ENCODE measurements at places on chromosomes 6 and 20.

GRCh38 chr6:151330130-151330696 is 61.1 kb downstream of the ZBTB2 start:
- DNase-seq, result no peak

GRCh38 chr6:109104512-109104911 is 9.2 kb downstream of the CEP57L1 start:
- no peak for DNase-seq

DNA sequence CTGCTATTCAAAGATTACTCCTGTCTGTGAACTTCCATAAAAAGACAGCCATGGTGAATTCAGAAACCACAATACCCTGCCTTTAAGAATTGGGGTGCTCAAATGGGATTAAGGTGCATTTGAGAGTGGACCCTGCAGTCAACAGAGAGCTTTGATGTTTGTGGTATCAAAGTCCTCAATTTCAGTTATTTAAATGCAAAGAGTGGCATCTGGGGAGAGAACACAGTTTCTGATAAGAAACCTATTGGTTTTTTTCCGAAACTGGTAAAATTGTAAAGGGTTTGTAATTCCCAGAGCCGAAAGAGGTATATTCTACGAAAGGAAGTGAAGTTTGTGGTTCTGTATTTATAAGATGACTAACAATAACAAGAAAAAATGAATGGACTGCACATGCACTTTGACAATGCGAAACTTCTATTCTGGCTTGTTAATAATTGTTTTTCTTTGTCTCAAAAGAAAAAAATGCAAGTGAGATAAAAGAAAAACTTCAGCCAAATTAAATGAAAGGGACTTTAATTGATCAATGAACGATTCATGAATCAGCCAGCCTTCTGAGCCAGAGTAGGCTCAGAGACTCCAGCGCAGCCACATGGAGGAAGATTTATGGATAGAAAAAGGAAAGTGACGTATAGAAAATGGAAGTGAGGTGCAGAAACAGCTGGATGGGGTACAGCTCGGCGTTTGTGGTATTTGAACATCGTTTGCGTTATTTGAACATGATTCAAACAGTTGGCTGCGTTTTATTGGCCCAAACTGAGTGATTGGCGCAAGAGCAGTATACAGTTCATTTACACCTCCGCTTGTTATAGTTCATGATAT is 70.5 kb upstream of the DUSP22 start:
- DNase-seq, result no peak

- no peak for DNase-seq
Observed at GRCh38 chr6:143807103-143807772, 35.9 kb upstream of the LTV1 start.

- no peak for DNase-seq
Observed at GRCh38 chr6:16759181-16759645, 2.0 kb downstream of the ATXN1 start.

GRCh38 chr6:101956961-101957360 is 563.5 kb downstream of the GRIK2 start:
- DNase-seq, result no peak

All from myocyte (in vitro differentiated cells).